NCI-H1436 (cell line): ENCODE measurements at places on chromosomes 4 and X.

GRCh38 chr4:113826421-113826820 lies 64.9 kb upstream of the CAMK2D start:
- DNase-seq, result no peak

DNA sequence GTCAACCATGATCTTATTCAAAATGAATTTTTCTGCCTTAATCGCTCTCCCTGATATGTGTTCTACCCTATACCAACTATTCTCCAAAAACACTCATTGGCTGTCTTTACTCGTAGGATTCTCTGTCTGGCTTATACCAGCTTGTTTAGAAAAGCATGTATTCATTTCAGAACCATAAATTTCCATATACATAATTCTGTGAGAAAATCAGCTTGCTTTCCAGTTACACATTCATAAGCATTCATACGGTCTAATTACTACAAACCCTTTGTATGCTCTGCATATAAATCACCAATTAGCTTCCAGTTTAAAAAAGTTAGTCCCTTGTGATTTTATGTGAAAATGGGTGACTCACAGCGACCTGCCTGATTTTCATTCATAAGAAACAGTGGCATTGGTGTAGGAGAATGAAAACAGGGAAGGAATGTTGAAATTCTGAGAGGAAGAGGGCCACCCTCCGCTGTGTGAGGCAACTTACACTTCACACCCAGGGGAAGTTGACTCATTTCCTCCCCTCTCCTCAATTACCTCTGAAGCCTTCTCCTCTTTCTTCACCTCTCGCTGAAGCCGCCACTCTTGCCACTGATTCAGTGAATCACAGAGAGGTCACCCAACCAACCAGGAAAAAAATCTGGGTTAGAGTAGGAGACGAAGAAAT lies 63.3 kb downstream of the MEPE start:
- no peak for DNase-seq

DNA sequence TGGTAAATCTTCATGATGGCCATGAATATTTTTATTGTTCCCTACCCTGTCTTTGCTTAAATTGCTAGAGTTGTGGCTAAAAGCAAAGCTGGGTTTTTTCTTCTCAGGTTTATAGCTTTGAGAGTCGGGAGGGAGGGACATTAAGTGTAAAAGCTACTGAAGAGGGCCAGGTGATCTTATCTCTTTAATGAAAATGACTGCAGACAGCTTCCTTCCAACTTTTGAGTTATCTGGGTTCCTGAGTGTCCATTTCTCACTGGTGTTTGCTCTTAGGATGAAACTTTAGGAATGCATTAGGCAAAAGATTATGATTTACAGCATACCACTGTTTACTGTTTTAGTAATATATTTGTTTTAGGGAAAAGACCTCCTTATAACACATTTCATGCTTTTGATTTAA lies 187.7 kb downstream of the SHROOM3 start:
- DNase-seq, result no peak

DNA sequence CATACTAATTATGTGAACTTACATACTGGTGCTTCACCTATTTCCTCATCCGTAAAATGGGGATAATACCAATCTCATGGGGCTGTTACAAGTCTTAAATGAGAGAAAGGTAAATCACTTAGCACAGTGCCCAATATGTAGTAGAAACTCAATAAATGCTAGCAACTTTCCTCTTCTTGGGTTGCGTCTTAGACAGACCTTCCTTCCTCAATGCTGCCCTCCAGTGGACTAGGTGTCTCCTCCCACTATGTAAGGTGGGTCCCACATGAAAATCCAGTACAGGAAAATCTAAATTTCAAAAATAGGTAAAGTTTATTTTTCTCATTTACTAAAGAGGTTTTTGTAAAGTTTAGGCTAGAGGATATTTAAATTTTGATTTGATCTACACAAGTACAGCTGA lies 20.6 kb downstream of the ZDHHC9 start:
- no peak for DNase-seq

DNA sequence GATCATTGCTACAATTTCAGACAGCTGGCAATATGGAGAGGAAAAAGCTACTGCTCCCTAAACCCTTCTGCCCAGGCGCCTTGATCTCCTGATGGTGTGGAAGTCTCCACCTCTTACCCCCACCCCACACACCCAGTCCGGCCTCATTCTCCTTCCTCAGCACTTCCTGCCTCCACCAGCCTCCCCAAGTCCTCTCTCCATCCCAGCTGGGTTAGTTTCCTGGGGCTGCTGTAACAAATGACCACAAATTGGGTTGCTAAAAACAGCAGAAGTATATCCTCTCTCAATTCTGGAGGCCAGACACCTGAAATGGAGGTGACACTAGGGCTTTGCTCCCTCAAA lies 1.1 kb upstream of the CCNQ start:
- DNase-seq, result no peak

- no peak for DNase-seq
Measured at GRCh38 chr4:174591243-174592021, 69.1 kb upstream of the HPGD start.

DNA sequence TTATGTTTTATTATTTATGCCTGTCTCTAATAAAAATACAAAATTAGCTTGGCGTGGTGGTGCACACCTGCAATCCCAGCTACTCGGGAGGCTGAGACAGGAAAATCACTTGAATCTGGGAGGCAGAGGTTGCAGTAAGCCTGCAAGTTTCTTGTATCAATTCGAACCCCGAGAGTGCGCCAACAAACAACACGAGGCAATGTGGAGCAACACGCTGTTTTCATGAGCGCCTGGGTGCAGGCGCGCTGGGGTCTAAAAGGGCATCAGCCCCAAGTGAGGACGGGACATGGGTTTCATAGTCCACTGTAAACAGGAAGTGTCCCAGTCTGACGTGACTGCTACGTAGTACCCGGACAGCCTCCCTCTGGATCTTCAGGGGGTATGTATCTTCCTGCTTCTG lies 1634.6 kb upstream of the AGA start:
- DNase-seq, result no peak

- DNase-seq, result no peak
Measured at GRCh38 chr4:173879509-173879908, 349.5 kb upstream of the HAND2 start.

- no peak for DNase-seq
Measured at GRCh38 chrX:68086709-68087108, 346.6 kb downstream of the OPHN1 start.

GRCh38 chrX:133958997-133959688 lies 26.3 kb downstream of the GPC3 start:
- no peak for DNase-seq

DNA sequence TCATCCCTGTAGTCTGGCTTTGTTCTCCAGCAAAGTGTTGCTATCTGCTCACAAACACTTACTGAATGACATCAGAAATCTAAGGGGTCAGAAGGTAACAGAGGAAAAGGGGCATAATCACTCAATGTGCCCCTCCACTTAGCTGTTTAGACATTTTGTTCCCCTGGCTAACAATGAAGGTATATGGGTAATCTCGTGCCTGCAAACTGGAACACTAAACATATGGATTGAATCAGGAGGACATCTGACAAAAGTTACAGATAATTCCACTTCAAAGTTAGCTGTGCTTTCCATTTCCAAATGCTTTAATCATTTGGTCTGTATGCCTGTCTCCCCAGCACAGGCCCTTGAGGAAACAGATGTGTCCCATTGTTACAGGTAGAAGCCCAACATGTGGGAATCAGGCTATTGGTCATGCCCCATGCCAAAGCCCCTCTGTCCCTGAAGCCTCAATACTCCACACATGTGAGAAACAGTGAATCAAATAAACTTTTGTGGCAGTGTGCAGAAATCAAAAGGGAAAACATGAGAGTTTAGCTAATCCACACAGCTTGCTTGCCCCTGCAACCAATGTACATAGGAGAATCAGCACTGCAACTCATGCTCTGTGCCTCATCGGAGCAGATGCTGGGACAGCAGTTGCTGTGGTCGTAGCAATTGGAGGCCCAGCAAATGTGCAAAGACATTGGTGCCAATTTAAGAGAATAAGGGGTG lies 111.7 kb downstream of the RNF150 start:
- DNase-seq, result no peak

DNA sequence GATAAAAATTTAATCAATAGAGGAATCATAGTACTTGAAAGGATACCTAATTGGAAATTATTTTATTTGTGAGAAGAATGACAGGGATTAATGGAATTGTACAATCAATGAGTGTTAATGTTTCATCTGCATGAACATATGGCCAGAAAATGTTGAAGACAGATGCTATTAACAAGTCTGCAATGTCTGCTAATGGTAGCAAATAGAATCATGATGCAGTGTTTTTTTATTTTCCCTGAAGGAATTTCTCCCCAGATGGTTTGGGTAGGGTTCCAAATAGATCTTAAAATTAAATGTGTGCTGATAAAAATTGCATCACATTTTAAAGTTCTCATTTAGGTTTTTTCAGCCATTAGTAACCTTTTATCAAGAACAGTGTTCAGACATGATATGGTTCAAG lies 291.3 kb upstream of the TRAM1L1 start:
- no peak for DNase-seq

DNA sequence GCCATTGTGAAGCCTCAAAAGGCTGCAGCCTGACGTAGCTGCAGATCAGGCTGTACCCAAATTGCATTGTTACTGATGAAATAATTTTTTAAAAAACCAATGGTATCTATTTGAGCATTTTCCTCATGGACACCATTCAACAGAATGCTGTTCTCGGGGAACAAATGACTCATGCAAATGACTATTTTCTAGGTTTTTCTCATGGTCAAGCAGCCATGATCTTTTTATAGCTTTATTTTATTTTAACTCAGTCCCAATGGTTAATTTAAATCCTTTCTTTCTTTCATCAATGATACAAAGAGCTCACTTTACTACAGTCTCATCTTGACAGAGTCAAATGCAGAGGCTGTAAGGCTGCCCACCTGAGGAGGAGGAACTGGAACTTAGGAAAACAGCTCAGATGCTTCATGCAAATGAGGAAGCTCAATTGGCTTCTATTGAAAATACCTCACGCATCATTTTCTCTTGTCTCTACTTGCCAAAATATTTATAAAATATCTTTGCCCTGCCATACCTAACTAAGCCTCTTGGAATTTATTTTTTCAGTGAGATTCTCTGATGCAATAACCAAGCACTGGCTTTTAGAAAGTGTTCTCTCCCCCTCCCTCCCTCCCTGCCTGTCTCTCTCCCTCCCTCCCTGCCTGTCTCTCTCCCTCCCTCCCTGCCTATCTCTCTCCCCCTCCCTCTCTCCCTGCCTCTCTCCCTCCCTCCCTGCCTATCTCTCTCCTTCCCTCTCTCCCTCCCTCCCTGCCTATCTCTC lies 81.0 kb downstream of the SORBS2 start:
- no peak for DNase-seq

DNA sequence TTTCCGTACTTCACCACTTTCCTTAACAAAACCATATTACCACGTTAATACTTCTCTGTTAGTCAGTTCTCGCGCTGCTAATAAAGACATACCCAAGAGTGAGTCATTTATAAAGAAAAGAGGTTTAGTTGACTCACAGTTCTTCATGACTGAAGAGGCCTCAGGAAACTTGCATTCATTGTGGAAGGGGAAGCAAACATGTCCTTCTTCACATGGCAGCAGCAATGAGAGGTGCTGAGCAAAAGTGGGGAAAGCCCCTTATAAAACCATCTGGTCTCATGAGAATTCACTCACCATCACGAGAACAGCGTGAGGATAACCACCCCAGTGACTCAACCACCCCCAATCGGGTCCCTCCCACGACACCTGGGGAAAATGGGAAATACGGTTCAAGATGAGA lies 289.8 kb upstream of the CLNK start:
- DNase-seq, result no peak

DNA sequence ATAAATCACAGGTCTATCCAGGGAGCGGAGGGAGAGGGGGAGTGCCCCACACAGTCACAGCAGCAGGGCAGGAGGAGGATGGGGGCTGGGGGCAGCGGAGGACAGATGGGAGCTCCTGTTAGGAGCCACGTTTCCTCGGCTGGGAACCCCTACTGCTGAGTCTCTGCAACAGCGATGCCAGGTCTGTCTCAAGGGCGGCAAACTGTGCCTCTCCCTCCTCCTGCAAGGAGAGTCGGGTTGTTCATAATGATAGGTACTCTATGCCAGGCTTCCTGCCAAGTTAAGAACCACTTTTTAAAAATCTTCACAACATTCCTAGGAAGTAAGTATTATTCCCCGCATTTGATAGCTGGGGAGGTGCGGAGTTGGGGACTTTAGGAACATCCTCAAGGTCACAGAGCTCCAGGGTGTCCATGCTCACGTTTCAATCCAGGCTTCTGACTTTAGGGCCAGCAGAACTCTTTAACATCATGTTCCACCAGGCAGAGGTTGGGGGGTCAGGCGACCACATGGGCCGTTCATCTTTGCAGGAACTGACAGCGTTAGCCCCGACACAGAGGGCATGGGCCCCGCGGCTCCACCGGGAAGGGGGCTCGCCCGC lies 98.3 kb upstream of the MAML3 start:
- DNase-seq, result peak; percentile 63

- no peak for DNase-seq
Measured at GRCh38 chr4:184950926-184951325, 67.4 kb upstream of the HELT start.

GRCh38 chrX:110210417-110211139 lies 107.3 kb downstream of the AMMECR1 start:
- peak; percentile 71 for DNase-seq

GRCh38 chrX:39714471-39714870 lies 383.3 kb downstream of the BCOR start:
- DNase-seq, result no peak

GRCh38 chrX:68261060-68261672 lies 172.1 kb downstream of the OPHN1 start:
- no peak for DNase-seq

DNA sequence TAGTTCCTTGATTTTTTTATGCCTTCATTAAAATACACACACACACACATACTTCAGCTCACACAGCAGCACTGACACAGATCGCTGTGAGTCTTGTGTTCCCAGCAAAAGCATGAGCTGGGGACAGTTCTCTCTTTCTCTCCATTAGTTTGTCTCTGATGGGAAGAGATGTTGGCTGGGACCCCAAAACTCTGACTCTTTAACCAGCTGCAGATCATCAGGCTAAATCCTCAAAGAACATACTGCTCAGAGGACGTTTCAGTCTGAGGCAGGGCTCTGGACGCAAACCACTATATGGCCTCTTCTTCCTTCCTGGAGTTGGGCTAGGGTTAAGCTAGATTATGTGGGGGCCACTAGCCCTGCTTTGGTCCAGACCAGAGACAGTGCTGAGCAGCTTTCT lies 109.6 kb downstream of the NHSL2 start:
- no peak for DNase-seq

DNA sequence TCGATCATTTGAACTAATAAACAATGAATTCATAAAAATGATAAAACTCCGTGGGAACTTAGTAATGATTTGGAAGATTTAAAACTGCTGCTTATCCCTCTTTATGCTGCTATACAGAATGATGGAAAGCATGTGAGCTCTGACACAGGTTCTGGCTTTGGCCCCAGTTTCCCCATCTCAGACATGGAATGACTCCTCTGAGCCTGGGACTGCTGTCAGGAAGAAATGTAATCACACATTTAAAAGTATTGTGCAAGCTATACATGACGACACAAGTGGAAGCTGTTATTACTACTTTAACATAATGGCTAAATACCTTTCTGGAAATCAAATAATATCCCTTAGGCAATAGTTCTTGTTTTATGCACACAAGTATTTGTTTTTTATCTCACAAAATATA lies 161.7 kb downstream of the DCHS2 start:
- no peak for DNase-seq
